ENCODE measurements at places on chromosomes 12 and 14.

DNA sequence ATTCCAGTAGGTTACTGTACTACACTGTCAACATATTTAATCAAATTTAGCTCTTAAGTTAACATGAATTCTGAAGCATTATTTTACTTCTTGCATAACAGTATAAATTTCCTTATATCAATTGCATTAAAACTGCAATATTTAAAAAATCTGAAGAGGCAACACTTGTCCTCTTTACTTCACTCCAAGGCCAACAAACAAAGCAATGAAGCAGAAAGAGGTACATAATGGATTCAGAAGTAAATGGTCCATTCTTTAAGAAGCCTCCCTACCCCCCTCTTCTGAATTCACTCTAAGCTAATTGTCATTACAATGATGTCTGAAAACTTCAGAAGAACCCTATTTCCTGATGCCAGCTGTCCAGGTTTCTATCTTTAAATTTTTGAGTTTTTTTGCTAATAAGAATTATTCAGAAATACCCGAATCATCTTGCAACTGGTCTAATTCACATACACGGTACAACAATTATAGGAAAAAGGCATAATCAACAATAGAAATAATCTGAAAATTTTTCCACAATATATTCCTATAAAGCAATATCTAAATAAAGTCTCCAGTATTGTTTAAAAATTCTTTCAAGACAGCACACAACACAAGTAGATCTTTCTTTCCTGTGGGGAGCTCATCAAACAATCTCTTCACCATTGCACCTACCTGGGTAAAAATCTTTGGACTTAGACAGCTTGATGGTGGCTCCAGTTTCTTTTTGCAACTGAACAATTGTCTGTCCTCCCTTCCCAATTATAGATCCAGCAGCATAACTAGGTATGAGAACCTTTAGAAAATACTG, 2.9 kb downstream of the NOVA1 start:
- no peak for DNase-seq

DNA sequence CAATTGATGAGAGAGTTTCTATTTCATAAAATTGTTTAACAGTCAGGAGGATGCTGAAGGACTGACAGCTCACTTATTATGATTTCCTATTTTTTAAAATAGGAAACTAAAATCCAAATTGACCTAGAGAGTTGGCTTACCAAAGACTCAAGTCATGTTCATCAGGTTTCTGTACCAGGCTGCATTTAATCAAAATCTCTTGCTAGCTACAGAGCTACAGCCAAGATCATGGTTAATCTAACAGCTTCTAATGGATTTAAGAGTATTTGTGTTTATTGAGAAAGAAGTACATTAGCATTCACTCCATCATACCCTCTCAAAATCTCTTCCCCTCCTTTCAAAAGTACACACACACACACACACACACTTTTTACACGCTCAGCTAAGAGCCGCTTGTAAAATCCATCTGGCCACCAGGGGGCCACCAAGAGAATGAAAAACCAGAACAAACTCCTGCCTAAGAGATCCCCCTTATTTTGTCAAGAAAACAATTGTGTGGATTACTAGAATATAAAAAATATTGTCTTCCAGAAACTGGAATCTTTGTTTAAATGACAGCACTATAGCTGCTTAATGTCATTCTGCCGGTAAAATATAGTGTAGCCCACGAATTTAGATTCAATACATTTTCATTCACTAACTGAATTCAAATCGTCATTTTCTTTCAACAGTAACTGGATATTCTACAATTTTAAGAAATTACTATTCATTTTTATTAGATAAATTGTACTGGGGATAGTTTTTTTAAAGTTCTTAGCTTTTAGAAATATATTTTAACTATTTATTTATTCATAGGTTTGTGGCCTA, 334.0 kb downstream of the BTG1 start:
- no peak for DNase-seq

GRCh38 chr14:65906344-65906743, 493.8 kb downstream of the FUT8 start:
- DNase-seq = no peak

- DNase-seq = no peak
Measured at GRCh38 chr12:93413064-93413463, 28.7 kb downstream of the UBE2N start.

DNA sequence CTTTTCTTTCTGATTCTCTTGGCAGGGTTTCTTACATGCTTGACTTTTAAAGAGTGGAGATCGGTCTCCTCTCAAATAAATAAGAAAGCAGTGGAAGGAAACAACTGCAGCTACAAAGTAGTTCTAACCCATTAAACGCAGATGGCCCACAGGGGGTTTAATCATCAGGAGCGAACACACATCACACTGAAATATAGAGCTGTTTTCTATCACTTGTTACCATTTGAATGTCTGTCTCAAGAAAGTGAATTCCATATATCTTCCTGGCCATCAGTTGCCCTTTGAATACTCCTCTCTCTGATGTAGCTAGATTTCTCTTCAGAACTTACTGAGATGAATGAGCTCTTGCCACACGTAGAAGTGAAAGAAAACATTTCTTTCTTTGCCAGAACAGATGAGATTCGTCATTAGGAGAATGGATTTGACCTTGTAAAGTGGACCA, 29.1 kb downstream of the ALX1 start:
- DNase-seq = no peak

DNA sequence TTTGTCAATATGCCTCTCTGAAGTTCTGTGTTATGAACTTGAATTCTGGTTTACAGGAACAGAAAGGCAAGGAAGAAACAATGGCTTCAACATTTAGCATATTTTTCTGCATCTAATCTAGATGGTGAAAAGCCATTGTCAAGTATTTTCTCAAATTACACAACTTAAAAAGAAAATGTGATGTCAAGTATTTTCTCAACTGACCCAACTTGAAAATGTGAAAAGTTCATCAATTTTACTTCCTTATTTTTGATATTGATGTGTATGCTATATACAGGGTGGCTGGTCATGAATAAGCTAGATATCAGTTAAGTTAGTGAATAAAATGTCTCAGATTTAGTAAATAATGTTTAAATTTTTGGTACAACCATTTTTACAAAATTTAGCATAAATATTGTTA, 196.7 kb downstream of the ALX1 start:
- DNase-seq = no peak

- DNase-seq = peak; percentile 10
Measured at GRCh38 chr12:103632554-103633216, 45.6 kb downstream of the STAB2 start.

GRCh38 chr14:71410578-71411284, 503.5 kb downstream of the PCNX1 start:
- DNase-seq = no peak

GRCh38 chr14:45757655-45758054, 504.7 kb upstream of the MIS18BP1 start:
- no peak for DNase-seq

DNA sequence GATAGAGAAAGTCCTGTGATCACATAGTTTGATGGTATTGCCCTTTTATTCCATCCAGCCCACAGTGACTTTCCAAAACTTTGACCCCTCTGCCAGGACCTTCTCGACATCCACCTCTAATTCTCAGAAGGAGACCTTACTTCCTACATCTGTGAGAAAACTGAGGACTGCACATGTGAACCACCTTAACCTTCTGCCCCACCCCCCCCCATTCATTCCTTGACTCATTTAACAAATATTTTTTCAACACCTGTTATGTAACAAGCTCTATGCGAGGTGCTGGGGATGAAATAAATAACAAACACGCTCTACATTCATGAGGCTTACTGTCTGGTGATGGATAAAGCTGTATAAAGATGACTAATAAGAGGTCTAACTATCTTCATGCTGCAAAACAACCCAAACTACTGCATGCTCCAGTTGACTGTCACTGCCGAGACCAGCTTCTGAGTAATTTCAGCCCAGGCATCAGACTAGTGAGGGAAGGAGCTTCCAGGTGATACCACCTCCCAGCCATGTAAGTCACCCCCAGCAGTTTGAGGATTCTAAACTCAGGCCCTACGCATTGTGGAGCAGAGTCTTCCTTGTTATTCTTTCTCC, 1.9 kb upstream of the HAL start:
- DNase-seq = no peak

- DNase-seq = no peak
Measured at GRCh38 chr12:109092497-109093021, 713 bp downstream of the ALKBH2 start.

DNA sequence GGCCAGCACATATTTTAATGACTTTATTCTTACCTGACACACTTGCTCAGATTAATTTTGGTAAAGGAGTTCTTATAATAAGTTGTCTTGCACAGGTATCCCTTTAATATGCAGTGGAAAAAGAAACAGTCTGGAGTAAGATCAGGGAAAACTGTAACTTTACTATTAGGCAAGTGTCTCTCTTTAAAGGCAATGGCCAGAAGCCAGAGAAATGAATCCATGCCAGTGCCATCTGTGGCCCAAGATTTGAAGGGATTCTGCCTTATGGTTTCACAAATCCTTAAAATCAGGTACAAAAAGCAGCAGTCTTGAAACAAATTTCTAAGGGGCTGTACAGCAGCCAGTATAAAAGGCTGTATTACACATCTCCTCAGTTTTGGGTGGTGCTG, 22.4 kb downstream of the NFYB start:
- DNase-seq = no peak

DNA sequence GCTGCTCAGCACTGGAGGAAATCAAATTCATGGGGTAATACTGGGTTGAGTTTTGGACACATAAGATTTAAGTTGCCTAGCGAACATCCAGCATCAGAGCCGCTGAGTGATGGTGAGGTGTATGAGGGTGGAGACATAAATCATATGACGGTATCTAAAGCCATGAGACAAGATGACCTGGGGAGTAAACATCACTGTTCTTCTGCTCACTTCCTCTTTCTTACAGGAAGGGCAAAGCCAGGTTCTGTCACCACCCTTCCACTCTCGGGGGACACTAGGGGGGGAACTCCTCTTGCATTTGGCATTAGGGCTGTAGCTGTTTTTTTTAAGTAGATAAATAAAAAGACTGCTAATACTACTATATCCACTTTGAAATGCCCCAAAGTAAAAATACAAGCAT, 24.0 kb downstream of the PRDM4 start:
- no peak for DNase-seq

DNA sequence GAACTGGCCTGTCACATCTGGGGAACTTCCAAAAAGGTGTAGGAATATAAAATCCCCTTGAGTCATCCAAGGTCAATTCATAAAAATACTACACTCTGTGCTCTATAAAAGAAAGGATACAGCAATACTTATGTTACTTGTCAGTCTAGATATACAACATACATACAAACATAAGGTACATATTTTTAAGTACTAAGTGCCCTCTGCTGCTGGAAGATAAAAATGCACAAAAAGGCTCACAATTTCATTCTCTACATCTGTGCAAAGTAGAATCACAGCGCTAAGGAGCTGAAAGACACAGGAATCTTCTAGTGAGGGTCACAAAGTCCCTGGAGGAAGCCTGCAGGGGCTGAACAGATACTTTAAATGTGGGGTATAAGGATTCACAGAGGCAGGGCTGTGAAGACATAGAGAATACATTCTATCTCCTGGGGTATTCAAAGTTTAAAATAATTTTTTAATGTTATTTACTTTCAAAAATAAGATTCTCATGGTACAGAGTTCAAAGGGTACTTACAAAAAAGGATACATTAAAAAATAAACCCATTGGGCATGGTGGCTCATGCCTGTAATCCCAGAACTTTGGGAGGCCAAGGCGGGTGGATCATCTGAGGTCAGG, 10.2 kb upstream of the GOLGA5 start:
- DNase-seq = no peak

DNA sequence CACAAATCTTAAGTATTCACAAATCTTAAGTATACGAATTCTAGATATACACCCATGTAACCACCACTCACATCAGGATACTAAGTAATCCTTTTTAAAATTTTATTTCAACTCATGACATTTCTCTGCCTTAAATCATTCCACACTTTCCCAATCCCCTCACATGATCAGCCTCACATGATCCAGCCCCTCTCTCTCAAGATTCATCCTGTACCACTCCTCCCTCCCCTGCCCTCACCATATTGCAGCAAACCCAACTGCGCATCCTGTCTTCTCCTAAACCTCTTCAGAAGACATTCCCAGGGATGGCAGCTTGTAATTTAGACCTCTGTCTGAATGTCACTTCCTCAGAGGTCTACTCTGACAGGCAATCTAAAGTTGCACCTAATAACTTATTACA, 1.7 kb upstream of the EIF4B start:
- no peak for DNase-seq

- DNase-seq = no peak
Measured at GRCh38 chr12:48023386-48023785, 19.1 kb upstream of the COL2A1 start.

GRCh38 chr12:104384141-104384880, 72.4 kb upstream of the CHST11 start:
- no peak for DNase-seq

DNA sequence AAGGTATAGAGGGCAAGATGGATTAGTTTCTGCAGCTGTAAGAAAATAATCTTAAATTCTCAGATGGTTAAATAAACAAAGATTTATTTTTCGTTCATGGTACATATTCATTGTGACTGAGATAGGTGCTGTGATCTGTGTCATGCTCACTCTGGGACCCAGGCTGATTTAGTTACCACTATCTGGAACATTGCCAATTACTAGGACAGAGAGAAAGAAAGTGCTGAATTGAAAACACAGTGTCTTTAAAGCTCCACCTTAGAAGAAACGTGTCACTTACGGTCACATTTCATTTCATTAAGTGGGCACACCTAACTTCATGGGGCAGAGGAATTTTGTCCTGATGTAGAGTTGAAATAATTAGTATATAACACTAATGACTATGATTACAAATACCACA, 430.0 kb downstream of the CCDC91 start:
- no peak for DNase-seq

DNA sequence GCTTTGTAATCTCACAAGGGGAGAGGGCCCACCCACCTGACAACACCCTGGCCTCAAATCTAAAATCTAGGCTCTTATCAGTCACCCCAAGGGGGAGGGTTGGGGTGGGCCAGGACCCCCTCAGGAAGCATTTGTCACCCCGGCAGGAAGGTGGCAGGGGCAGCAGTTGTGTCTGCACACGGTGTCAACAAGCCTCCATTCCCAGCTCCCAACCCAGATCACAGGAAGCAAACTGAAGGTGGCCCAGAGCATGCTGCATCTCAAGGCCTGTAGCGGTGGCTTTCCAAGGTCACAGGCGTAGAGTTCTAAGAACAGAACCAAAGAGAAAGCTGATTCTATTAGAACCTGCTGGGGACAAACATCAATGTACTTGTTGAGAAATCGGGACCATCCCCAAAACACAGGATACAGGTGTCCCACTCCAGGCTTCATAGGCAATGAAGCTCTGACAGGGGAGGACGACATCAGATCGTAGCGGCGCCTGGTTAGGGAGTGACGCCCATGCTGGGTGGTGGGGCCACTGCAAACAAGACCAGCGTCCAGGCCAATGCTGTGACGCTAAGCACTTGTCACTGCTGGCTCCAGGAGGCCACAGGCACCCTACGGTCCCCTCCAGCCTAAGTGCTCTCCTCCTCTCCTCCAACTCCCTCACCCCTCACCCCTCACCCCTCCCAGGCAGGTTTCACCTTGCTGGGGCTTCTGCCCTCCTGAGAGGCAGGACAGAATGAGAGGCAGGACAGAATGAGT, 52.9 kb downstream of the CCDC88C start:
- DNase-seq = no peak

DNA sequence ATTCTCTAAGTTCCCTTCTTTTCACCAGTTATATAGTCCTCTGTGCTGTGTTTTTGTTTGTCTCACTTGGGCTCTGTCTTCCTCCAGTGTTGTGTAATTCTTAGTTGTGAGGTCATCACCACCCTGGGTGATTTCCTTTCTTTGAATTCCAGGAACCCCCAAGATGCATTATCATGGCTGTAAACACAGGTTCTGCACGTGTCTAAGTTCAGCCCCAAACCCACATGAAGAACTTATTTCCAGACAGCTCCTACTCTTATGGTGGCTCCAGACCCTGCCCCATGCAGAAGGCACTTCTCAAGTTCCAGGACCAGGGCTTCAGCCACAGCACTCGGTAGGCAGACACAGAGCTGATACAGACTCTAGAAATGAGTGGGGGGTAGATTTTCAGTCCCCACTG, 560.5 kb downstream of the BCL11B start:
- no peak for DNase-seq
